ENCODE measurements at places on chromosomes 2 and 18. TPM values are rescaled to one million over a fixed set of nuclear protein-coding genes. Genes with fewer than 3 reads are reported as not detected.

DNA sequence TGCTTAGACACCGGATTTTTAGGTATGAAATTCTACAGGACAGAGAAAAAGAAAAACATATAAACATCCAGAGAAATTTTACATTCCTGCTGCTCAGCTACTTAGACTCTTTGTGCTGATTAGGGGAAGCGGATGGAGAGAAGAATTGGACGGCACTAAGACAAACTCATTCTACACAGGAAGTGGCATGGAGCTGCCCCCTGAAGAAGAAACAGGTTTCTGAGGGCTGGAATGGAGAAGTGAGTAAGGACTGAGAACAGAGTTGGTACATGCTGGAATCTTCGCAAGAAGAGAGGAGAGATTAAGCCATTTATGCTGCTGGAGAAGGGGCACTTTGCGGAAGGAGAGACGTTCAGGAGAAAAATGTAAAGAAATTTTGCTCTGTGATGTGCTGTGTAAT, 253.0 kb upstream of the ERBB4 start:
- no peak for DNase-seq
- no peaks in the 10 kb centered on the region for H3K27me3 ChIP-seq
- H3K4me3 ChIP-seq = no peak overlapping the region
- no peaks in the 10 kb centered on the region for H3K4me1 ChIP-seq
- no peak overlapping the region for H3K27ac ChIP-seq
- no peaks in the 10 kb centered on the region for H3K36me3 ChIP-seq

GRCh38 chr2:37593694-37594093, 77.7 kb downstream of the CDC42EP3 start:
- no peaks in the 10 kb centered on the region for H3K4me1 ChIP-seq
- no peaks in the 10 kb centered on the region for H3K27me3 ChIP-seq
- no peak overlapping the region for H3K27ac ChIP-seq
- H3K36me3 ChIP-seq = no peaks in the 10 kb centered on the region

DNA sequence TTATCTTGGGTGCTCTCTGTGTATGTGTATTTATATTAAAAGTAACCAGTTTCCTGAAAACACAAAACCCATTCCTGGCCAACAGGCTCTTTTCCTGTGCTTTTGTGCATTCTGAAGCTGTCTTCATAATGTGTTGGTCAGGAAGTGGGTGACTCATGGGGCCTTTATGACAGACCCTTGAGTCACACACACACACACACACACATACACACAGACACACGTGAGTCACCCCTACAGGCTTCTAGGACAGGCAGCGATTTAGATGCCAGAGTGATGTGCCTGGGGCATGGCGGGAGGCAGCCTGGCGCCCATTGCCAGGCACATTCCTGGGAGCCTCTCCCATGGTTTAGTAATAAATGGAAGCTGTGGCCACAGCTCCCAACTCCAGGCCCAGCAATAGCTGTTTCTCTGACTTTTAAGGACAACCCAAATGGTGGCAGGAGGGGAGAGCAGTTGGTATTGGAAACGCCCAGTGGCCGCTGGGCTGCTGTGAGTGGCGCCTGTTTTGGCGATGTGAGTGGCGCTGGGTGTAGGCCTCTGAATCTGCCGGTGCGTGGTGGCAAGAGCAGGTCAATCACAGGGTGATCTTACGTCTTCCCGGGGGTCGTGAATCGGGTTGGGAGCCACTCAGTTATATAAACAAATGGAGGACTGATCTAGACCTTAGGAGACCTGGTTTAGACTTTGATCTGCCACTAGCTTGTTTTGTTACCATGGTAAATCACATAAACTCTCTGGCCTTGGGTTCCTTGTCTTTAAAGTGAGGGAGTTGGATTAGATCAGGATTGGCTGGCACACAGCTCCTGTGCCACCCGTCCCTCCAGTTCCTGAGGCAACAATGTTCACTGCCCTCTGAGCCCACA, 150.7 kb upstream of the DLX2 start:
- H3K36me3 ChIP-seq = no peaks in the 10 kb centered on the region
- DNase-seq = peak; percentile 53
- no peak overlapping the region for H3K27ac ChIP-seq
- H3K27me3 ChIP-seq = no peaks in the 10 kb centered on the region

SPHKAP gene
- total RNA-seq = 0.08 TPM

C18orf32 gene
- total RNA-seq = 63.6 TPM

DNA sequence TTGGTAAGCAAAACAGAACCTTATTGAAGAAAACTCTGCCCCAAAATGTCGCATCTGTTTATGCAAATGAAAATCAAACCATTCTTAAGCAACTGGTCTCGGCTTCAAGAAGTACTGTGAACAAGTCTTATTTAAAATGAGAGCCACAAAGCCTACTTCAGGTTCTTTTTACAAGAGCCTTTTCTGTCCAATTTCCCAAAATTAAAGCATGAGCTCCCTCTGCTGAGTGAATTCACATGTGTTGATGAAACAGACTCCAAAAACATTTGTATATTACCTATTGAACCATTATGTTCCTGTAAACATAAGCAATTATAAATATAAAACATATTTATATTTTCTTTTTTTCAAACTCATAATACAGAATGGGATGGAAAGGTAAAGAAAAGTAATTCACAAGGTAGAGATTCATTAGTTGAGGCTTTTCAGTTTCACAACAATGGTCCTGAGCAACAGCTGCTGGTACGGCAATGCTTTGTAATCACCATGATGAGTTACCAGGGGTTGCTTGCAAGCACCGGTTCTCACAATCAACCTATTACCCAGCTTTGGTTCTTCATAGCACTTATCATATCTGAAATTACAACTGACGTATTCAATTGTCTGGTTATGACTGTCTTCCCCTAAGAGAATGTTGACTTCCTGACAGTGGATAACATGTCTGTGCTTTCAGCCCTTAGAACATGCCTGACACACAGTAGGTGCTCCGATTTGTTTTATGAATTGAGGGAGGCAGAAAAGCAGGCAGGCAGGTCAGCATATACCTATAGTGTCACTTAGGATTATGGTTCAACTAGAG, 108.4 kb upstream of the BZW1 start:
- no peaks in the 10 kb centered on the region for H3K27me3 ChIP-seq
- H3K4me3 ChIP-seq = no peak overlapping the region
- DNase-seq = peak; percentile 52
- H3K4me1 ChIP-seq = no peaks in the 10 kb centered on the region
- no peaks in the 10 kb centered on the region for H3K36me3 ChIP-seq
